ENCODE measurements at places on chromosomes 12 and 14.
A peak's percentile ranks its signal among the peaks of the same experiment; 100 is the strongest.

GRCh38 chr12:9509464-9510161 lies 98.1 kb downstream of the KLRB1 start:
- DNase-seq: no peak

DNA sequence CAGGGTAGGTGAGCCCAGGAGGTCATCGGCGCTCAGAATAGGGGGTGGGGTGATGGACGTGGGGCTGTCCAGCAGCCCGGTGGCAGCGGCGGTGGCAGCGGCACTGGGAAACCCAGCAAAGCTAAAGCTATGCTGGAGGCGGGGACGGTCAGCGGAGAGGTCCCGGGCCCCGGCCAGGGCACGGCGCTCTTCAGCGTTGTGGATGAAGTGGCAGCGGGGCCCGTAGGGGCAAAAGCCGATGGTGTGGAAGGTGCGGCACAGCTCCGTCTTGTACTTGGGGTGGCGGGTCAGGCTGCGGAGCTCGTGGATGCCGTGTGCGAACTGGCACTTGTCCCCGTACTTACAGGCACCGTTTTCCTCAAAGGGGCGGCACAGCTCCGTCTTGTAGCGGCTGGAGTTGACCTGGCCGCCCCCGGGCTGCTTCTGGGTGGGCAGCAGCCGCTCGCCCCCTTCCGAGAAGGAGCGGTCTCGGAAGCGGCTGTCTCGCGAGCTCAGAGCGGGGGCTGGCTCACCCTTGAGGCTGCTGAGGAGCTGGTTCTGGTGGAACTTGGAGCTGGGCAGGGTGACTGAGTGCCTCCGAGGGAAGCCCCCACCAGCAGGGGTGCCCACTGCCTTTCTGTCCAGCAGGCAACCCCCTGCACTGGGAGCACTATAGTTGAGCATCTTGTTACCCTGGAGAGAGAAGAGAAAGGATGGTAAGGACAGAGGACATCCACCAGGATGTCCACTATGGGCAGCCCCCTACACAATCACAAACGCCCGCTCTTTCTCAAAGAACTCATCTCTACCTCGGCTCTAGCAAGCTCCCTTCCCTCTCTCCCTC lies 2.8 kb downstream of the ZFP36L1 start:
- no peak for DNase-seq

DNA sequence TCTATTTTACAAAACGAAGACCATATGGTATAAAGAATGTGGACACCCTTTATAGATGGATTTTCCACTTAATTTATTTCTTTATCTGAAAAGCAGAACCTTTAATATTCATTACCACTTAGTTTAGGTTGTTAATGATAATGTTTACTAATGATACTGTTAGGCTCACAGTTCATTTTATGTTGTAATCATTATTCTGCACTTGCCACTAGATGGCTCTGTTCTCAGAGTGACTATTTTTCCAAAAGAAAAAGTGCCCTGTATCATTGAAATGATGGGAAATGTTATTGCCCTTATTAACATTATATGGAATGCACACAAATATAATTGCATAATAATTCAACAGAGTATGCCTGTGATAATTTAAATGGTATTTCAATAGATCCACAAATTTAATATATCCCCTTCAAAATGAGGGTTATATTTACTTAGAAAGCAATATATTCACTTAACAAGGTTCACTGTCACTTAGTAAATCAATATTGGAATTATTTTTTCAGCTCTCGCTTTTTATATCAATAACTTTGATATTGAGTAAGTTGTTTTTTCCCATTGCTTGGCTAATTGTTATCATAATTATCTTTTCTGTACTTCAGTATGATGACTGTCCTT lies 95.7 kb downstream of the PDE3A start:
- no peak for DNase-seq

DNA sequence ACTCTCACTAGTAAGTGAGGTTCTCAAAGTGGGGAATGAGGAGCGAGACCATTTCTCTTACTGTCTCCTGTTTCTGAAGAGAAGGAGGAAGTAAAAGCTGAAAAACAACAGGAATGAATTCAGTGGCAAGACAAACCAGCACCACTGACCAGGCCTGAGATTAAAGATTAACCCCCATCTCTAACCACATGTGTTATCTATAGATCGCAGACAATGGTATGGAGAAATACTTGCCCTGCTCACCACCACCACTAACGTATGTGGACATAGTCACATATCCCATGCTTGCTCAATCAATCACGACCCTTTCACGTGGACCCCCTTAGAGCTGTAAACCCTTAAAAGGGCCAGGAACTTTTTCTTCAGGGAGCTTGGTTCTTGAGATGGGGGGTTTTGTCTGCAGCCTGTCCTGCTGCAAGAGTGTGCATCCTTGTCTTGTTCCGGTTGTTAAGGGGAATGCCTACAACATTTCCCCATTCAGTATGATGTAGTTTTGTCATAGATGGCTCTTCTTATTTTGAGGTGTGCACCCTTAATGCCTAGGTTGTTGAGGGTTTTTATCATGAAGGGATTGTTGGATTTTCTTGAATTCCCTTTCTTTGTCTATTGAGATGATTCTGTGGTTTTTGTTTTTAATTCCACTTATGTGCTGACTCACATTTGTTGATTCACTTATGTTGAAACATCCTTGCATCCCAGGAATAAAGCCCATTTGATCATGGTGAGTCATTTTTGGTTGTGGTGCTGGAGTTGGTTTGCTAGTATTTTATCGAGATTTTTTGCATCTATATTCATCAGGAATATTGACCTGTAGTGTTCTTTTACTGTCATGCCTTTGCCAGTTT lies 698.8 kb upstream of the LMO3 start:
- no peak for DNase-seq

DNA sequence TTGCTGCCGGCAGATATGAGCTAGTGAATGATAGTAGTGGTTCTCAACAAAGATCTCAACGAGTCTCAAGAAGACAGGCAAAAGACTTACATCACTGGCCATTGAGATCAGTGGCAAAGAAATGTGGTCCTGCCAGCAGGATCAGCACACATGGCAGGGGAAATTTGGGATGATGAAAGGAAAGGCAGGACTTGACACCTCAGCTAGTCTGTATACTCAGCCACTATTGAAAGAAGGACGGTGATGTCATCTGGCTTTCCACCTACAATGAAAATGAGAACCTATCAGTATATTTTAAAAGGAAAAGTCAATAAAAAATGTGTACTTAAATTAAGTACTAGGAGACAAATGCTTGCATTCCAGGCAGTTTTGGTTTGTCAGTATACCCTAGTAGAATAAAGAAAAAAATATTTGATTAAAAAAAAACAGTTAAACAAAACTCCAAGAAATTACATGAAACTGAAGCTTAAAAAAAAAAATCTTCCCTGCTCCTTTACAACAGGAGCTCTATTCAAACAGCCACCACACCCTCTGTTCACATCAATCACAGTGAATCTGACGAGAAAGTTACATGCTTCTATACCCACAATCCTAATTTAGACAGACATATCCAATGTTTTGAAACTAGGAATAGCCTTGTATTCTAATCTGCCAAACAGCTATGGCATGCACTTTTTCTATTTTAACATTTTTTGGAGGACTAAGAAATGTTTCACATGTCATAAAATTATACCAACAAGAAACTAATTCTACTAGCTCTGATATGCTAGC lies 34.9 kb downstream of the RAD9B start:
- DNase-seq: no peak

GRCh38 chr12:91506452-91506851 lies 323.8 kb upstream of the DCN start:
- DNase-seq: no peak

GRCh38 chr14:78764240-78764639 lies 594.1 kb downstream of the NRXN3 start:
- DNase-seq: no peak

DNA sequence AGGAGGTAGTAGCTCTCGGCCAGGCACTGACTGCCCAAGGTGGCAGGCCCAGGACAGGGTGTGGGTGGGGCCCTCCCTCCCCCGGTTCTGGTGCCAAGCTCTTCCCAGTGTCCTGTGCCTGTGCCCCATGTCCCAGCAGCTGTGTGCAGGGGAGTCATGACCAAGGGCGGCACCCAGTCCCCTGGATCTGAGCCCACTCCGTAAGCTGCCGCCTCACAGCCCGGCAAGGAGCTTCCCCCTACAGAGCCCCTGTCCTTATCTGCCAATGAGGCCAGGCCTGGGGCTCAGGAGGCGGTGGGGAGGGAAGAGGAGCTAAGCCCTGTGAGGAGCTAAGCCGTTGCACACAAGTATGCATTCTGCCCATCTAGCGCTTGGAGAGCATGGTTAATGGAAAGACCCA lies 5.6 kb upstream of the C14orf180 start:
- DNase-seq: peak; percentile 92

DNA sequence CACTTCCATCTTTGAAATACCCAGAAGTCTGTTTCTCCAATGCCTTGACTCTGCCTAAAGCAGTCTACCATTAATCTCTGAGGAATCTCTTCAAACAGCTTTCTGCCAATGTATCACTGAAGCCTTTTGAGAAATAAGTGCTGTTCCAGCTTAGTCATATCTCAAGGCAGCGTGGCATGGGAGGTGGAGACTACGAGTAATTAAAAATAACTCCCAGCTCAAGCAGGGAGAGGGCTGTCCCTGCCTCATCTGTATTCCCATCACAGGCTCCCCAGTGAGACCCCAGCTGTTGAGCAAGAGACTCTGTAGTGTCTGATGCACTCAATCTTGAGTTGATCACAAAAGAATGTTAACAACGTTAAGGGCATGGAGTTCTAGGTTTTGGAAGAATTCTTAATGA lies 700.6 kb downstream of the DIO2 start:
- DNase-seq: no peak

GRCh38 chr14:30966415-30967363 lies 58.8 kb upstream of the AP4S1 start:
- DNase-seq: no peak

DNA sequence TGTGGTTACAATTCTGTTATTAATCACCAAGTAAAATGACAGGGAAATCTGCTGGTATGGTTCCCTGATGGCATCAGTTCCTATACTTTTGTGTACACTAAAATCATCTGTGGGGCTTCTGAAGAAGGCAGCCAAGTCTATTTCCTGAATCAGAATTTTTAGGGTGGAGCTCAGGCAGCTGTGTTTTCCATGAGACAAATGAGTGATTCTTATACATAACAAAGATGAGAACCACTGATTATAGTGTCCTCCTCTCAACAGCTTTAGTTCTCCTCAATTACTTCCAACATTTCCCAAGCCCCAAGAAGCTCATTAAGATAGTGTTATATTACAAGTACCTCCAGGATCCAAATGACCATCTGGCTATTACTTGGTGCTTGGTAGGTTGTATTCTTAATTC lies 64.5 kb upstream of the USP44 start:
- DNase-seq: no peak

- DNase-seq: no peak
These were observed 124.1 kb downstream of the ESRRB start for GRCh38 chr14:76500011-76500410.

Data from WERI-Rb-1 (cell line).